GM03348 (cell line): ENCODE measurements at places on chromosomes 4 and X.

DNA sequence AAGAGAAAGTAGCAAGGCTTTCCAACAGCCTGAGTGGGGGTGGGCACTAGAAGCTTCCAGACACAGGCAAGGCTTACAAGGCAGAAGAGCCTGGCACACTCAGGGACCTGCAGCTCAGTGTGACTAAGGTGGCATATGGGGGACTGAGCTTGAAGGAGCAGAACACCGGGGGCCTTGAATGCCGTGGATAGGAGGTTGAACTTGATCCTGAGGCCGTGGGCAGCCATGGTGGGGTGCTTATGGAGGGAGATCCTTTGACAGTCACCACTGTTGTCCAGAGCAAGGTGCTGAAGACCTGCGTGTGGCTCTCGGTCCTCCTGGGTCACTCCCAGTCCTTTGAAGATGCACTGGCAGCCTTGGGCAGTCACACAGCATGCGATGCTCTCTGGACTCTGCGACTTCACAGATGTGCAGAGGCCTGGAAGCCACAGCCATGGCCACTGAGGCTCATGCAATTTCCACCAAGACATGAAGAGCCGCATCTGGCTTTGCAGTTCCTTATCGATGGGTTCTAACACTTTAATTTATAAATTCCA lies 18.3 kb downstream of the C4orf50 start:
- no peak for DNase-seq

DNA sequence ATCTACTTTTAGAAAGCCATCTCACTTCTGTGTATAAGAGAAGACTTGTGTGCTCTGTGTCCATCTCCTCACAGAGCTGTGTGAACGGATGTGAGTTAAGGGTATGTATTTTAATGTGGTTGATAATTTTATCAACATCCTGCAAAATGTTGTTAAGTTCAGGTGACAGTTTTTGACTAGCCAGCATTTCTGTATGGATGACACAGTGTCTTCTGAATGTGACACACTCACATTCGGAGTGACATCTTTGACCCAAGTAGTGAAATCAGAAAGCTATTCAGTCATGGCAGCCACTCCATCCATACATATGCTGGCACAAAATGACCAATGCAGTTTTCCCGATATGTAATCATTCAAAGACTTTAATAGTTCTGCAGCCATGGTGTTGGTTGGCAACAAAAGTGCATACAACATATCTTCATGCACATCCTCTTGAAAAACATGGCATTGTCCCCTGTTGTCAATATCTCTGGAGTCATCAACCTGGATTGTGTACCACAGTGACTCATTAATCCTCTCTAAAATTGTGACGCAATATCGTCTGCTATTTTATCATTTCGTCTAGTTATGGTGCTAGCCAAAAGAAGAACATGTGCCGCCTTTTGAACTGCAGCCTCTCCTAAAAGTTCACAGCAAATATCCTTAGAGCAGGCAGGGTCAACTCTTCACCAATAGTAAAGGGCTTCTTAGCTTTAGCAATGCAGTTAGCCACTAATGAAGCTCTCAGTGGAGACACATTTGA lies 6.8 kb upstream of the FGF2 start:
- no peak for DNase-seq

- DNase-seq: peak; percentile 65
Observed at GRCh38 chr4:109998867-109999584, 86.3 kb downstream of the EGF start.

DNA sequence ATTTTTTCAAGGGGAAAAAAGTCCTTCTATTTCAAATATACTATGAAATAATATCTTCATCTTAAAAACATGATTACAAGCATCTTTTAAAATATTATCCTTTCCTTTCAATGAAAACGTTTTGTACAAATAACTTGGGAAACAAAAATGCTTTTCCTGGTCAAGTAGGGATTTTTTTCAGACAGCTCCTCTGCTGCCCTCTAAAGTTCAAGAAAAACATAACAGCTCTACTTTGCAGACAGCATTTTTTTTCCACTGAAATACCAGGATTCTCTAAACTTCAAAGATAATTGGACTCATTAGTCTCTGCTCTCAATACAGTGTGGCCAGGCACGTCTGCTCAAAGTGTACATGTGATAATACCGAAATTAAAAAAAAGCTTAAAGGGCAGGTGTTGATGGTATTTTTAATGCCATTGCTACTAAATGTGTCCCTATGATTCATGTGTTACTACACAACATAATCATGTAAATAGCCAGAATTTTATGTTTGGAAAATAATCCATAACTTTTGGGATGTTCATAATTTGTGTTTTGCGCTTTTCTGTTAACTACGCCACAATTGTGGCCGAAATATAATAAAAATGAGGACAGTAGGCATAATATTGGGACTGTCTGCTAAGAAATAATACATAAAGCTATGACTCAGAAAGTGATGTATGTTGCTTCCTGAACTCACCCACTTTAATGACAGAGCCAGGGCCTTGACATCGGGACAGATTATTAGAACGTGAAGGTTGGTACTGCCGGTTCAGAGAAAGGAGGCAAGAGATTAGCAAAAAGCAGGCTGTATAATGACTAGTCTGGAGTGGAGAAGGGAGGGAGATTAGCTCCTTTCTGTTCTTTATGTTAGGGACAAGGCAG lies 478.9 kb downstream of the KCNIP4 start:
- DNase-seq: peak; percentile 45

DNA sequence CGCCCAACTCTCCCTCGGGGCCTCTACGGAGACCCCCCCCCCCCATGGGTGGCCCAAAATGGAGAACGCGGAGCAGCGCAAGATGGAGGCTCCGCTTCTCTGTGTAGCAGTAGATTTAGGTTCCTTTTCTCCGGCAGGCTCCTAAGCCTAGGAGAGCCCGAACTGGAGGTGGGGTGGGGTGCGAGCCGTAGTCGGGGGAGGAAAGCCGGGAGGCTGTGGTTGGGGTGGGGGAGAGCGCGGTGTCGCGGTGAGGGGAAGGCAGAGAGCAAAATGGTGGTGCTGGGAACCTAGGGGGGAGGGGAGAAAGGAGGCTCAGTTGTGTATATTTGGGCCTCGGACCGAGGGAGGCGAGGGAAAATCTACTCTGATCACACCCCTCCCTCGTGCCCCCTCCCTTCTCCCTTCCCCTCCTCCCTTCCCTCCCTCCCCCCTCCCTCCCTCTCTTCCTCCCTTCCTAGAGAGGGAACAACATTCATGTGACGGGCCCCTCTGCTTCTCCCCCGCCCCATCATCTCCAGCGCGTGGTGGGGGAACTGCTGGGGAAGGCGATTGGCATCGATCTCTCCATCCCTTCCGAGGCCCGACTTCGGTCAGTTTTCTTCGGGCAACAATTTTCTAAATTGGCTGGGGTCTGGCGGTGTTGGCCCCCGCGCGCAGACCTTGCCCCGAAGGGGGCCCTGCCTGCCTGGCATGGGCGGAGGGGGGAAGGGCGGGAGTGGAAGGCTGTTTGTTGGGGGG lies at the start of gene STAG2:
STAG2 (plus strand) TSS at position 439 of the 738 bp plus-strand sequence. CDS start 60,922 bp downstream, outside the sequence.
- peak; percentile 64 for DNase-seq

- DNase-seq: peak; percentile 57
Observed at GRCh38 chr4:828641-829271, 2.8 kb upstream of the CPLX1 start.

- no peak for DNase-seq
Observed at GRCh38 chrX:9293051-9293496, 171.8 kb upstream of the TBL1X start.

DNA sequence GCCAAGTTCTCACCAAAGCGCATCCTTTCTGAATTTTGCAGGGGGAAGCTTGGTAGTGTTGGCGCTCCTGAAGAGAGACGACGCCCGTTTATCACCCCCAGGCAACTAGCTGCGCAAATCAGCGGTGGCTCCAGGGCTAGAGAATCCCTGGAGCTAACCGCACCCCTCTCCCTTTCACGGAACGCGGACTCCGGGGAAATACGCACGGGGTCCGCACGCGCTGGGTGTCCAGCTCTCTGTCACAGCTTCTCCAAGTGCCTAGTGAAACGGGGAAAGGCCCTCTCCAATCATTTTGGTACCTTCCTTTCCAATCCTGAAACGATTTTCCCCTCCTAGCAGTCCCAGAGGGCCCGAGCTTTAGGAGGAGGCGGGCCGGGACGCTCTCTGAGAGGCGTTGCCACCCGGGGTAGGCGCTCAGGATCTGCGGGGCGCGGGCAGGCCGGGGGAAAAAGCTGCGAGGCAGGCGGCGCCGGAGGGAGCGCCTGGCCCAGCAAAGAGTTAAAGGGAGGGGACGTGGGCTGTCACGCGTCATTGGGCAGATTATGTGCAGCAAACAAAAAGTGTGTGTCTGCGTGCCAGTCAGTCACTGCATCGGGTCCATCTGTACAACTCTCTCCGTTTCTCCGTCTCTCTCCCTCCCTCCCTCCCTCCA lies at the start of gene PRDM8:
PRDM8 (plus strand) TSS at position 582 of the 652 bp plus-strand sequence. CDS start 2,578 bp downstream, outside the sequence.
- peak; percentile 62 for DNase-seq

GRCh38 chr4:39446483-39446841 lies 12.3 kb downstream of the RPL9 start:
- no peak for DNase-seq

DNA sequence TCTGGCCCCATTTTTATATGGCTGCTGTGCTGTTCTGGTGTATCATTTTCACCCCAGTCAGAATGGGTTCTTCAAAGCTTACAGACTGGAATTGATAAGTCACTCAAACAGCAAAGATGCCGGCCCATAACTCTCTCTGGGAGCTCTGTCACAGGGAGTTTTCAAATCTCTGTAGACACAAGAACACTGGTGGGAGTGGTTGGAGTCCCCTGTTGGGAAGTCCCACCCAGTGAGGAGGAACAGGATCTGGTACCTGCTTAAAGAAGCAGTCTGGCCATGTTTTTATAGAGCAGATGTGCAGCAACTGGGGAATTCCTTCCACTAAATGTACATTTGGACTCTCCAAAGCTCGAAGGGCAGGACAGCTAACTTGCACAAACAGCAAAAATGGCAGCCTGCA lies 69.3 kb upstream of the UGT2B7 start:
- no peak for DNase-seq

DNA sequence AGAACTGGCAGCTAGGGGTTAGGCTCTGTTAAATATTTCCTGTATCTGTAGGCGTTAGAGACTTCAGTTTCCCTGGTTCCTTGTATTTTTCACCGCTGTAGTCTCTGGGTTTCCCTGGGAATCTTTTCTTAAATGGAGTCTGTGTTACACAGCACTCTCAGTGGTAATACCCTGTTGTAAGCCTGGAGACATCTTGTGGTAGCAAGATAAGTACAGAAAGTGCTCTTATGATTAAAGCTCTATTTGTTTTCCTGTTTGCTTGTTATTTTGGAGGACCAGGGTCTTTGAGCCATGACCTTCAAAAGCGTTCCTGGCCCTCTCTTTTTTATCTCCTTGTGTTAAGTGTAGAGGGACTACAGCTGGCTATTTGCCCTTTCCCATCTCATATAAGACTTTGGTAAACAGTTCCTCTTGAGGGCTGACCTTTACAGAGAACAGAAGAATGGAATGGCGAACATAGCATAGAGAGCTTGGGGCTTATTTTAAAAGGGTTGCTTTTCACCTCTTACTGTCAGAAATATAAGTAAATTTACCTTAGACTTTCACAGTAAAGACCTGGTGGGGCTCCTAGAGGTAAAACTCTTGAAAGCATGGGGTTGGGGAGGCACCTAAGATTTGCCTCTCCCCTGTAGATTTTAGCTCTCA lies 782.5 kb downstream of the FAT4 start:
- no peak for DNase-seq

DNA sequence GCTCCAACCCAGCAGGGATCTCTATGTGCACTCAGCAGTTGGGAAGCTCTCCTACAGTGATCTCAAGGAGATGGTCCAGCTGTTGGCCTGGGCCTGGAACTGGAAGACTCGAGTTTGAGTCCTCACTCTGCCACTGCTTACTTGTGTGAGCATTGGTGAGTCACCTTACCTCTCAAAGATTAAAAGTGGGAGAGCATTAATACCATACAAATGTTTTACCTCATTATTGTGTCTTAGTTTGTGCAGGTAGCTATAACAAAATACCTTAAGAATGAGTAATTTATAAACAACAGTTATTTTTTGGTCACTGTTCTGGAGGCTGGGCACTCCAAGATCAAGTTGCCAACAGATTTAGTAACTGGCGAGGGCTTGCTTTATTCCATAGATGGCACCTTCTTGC lies 21.4 kb upstream of the ZNF827 start:
- no peak for DNase-seq

DNA sequence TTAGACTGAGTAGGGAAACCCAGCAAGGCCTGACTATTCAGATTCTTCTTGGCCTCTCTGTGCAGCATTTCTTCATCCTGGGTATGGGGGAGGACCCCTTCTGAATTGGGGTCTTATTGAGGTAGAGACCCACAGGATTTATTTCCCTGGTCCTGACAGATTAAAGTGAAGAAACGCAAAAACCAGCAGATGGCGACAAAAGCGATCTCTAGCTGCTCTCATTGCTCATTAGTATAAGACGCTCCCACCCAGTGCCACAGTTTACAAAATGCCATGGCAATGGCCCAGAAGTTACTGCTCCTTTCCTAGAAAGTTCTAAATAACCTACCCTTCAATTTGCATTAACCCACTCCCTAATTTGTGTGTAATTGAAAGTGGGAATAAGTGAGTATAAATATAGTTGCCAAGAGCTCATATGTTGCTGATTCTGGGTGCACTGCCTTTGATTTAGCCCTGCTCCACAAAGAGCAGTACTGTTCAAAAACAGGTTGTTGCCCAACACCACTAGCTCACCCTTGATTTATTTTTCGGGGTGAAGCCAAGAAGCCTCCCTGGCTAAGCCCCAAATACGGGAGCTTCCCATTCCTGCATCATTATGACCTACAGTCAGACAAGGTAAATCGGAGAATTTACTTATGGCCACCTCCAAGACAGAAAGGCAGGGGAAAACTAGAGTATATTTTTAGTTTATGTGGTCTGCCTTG lies 3.7 kb upstream of the BEX4 start:
- DNase-seq: peak; percentile 38

DNA sequence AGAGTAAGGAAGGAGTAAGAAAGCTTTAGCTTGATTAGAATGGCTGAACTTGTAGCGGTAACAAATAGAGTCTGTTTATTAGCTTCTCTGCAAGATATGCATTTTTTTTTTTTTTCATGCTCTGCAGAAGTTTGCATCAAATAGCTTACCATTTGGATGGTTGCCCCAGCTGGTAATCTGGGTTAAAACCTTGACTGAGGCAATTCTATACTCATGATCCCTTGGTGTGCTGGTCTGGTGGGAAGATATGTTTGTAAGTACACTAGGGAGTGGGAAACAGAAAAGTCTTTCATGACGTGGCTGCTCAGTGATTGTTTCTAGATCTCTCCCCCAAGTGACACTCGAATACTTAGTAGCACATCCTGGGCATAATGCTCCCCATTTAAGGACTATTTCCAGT lies 32.1 kb downstream of the SEPTIN11 start:
- no peak for DNase-seq

DNA sequence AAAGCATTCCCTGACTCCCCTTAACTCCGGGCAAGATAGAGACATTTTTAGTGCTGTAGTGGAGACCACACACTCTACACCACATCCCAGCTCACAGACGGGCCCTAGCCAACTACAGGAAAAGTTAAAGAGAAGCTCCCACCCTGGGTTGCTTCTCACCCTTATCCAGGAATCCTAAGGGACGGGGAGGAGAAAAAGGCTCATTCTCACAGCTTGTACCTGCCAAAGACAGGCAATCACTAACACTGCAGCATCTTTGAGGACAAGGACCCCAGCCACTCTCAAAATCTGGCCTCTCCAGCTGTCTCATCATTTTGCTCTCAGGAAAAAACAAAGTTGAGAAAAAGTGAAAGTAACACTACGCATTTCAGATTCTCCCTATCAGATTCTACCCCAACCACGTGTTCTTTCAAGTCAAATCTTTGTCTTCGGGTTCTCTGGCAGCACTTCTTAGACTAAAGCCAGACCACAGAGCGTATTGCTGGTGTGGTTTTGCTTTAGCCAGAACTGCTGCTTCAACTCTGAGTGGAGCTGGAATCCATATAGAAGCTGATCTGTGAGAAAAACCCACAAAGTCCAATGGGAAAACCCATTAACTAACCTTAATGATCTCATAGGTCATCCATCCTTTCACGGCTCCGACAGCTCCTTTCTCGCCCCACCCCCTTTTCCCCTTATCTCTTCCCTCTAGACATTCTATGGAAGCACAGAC lies 605.9 kb upstream of the DIPK2B start:
- DNase-seq: peak; percentile 36
